T-helper 17 cell (primary cell): ENCODE measurements at places on chromosomes 11 and 22. TPM values are rescaled to one million over a fixed set of nuclear protein-coding genes. Genes with fewer than 3 reads are reported as not detected.

- peaks cover 5% of the 10 kb centered on the region for H3K36me3 ChIP-seq
- H3K27me3 ChIP-seq = no peaks in the 10 kb centered on the region
- H3K4me1 ChIP-seq = peaks cover 55% of the 10 kb centered on the region
Measured at GRCh38 chr11:65551572-65552387, 6.4 kb downstream of the LTBP3 start.

CNGA4 gene
- 0.23 TPM for total RNA-seq

DNA sequence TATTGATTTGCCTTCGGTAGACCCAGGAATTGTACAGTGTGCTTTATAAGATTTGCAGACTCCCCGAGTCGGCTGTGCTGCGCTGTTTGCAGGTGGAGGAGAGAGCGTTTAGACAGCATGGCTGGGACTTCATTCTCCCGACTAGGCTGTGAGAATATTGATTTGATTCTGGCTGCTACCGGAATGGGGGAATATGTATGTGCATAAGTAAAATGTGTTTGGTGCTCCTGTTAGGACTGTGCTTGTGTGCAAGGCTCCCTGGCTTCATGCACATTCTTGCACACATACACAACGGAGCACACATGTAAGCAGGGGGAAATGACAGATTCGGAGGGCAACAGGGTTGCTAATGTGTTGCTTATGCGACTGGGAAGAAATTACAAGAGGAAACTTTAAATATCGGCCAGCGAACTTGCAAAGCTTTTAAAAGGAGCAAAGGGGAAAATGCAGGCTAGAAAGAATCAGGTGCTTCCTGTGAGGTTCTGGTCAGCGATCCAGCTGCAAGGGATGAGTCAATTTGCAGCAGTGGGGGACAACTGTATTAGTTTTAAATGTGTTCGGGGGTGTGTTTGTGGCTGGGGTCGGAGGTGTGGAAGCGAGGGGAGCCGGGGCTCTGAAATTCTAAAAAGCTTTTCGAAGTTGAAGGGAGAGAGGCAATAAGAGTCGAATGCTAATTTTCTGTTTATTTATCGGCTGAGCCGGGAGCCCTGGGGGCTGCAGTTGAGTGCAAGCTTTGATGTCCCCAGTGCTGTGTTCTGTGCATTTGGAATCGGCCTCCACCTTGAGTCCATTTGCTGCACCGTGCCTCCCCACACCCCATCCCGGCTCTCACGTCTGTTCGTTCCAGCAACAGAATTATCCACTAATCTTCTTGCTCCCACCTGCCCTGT lies 731 bp downstream of the NTM start:
- no peak overlapping the region for H3K27ac ChIP-seq
- no peaks in the 10 kb centered on the region for H3K27me3 ChIP-seq
- H3K4me3 ChIP-seq = no peak overlapping the region
- no peaks in the 10 kb centered on the region for H3K4me1 ChIP-seq

- H3K4me3 ChIP-seq = no peak overlapping the region
- peaks cover 14% of the 10 kb centered on the region for H3K36me3 ChIP-seq
- H3K4me1 ChIP-seq = peaks cover 27% of the 10 kb centered on the region
- H3K27me3 ChIP-seq = no peaks in the 10 kb centered on the region
Measured at GRCh38 chr22:21974058-21974649, 8.4 kb downstream of the TOP3B start.

- peaks cover 13% of the 10 kb centered on the region for H3K36me3 ChIP-seq
- peak overlapping the region; percentile 81 for H3K4me3 ChIP-seq
- no peak for DNase-seq
- peaks cover 21% of the 10 kb centered on the region for H3K4me1 ChIP-seq
- peaks cover 73% of the 10 kb centered on the region for H3K27me3 ChIP-seq
Measured at GRCh38 chr11:125163431-125164063, 1.0 kb upstream of the PKNOX2 start.

GP1BB gene
- total RNA-seq = 113 TPM

HTR3B gene
- not detected for total RNA-seq

DNA sequence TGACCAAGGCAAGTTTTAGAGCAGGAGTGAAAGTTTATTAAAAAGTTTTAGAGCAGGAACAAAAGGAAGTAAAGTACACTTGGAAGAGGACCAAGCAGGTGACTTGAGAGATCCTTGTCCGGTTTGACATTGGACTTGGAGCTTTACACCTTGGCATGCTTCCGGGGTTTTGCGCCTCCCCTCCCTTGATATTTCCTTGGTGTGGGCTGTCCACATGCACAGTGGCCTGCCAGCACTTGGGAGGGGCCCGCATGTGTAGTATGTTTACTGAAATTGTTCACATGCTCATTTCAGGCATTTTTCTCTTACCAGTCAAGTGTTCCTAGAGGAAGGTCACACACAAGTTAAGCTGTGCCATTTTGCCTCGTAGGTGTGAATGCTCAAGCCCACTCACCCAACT lies 19.0 kb upstream of the THRSP start:
- H3K4me1 ChIP-seq = peaks cover 18% of the 10 kb centered on the region
- peaks cover 10% of the 10 kb centered on the region for H3K27me3 ChIP-seq
- H3K4me3 ChIP-seq = no peak overlapping the region
- H3K36me3 ChIP-seq = no peaks in the 10 kb centered on the region
- DNase-seq = no peak

ACTN3 gene
- not detected for total RNA-seq

C11orf16 gene
- not detected for total RNA-seq

DNA sequence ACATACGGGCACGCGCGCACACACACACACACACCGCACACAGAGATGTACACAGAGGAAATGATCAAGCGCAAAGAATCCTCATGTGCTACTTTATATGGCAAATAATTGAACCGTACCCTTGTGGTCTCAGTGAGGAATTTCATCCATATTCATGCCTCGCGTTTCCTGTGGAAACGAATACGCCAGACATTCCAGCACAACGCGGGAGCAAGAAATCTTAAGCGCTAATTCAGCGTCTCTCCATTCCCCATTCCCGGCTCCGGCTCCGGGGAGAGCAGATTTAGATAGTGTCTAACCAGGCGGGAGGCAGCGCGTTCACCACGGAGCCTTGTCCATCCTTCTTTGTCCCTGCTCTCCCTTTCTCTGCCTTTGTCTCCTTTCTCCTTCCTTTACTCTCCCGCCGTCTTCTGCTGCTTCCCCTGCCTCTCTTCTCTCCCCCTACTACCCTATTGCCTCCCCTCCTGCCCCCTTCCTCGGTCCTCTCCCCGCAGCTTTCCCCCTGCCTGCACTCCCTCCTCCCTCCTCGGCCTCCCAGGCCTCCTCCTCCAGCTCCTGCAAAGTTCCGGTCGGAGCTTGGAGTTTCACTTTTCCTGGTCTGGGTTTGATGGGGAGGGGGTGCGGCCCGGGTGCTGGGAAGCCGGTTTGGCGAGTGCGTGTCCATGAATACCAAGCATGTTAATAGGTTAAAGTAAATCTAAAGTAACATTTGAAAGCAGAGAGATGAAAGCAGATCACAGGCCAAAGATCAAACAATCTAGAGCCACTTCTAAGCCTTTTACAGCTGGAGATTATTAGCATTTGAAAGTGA lies 579.3 kb downstream of the BUD13 start:
- no peak overlapping the region for H3K27ac ChIP-seq
- no peak for DNase-seq
- peaks cover 4% of the 10 kb centered on the region for H3K4me1 ChIP-seq
- H3K27me3 ChIP-seq = peaks cover 66% of the 10 kb centered on the region

DNA sequence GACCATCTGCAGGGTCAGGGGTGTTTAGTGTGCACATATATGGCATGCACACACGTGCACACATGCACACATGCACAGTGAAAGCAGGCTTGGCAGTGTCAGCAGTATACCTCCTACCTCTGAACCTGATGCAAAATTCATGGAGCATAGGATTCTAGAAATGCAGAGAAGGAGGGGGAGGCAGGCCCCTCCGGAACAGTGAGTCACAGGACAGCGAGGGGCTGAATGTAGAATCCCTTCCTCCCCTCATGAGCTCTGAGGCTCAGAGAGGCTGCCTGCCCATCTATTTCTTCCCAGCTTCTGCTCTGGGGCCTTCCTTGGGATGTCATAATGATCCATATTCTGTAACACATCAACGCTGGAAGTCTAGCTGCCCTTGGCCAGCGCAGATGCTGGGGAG lies 66.7 kb upstream of the NECTIN1 start:
- no peak overlapping the region for H3K27ac ChIP-seq
- peaks cover 84% of the 10 kb centered on the region for H3K27me3 ChIP-seq
- H3K4me1 ChIP-seq = peaks cover 2% of the 10 kb centered on the region
- DNase-seq = no peak
- no peak overlapping the region for H3K4me3 ChIP-seq

DNA sequence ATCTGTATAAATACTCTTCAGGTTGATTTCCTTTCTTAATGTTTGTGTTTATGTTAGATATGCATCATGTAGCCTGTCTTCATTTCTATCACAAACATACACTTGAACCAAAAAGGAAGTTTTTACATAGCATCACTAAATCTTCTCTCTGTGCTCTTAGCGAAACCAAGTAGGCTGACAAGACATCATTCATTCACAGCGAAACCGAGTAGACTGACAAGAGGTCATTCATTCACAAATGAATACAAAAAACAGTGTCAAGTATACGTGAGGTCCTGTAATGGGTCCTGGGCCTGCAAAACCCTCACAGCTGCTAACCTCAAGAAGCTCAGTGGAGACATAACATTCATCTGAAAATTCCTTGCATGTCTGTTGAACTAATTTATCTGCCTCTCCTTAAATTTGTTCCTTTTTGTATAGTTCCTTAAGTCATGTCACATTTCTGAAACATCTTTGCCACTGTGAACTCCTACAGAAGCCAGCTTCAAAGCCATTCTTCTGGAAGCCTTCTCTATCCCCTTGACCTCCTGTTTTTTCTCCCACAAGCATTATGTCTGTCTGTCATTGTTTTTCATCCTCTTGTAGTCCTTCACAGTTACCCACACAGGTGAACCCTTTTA lies 9.8 kb upstream of the HBE1 start:
- no peak overlapping the region for H3K27ac ChIP-seq
- DNase-seq = no peak
- peaks cover 6% of the 10 kb centered on the region for H3K27me3 ChIP-seq
- no peak overlapping the region for H3K4me3 ChIP-seq
- H3K4me1 ChIP-seq = no peaks in the 10 kb centered on the region

DNA sequence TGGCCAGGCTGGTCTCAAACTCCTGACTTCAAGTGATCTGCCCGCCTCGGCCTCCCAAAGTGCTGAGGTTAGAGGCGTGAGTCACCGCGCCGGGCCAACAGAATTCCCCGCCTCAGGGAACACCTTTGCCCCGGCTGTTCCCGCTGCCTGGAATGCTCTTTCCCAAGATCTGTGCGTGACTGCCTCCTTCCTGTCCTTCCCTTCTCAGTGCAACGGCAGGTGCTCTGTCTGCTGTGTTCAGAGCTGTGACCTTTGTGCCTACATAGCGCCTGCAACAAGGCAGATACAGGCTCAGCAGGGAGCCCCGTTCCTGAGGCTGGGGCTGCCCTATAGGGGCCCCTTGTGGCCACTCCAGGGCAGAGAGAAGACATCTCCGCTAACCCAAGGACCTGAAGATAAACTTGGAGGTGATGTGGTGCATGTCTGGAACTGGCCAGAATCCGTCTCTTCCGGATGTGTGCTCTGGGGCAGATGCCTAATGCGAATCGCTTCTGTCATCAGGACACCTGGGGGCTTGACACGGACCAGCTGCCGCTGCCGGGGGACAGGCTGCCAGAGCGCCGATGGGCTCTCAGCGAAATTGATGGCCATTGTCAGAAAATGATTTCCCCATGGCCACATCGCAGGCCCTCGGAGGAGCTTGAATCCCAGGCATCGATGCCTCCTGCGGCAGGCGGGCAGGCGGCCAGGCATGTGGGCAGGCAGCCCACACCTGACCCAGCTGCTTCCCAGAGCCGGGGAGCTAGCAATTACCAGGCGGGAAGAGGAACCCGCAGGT lies 43.5 kb upstream of the TCF20 start:
- H3K27ac ChIP-seq = peak overlapping the region; percentile 93
- DNase-seq = no peak
- peaks cover 32% of the 10 kb centered on the region for H3K4me1 ChIP-seq
- H3K36me3 ChIP-seq = peaks cover 2% of the 10 kb centered on the region

CARNS1 gene
- 7.5 TPM for total RNA-seq

DNA sequence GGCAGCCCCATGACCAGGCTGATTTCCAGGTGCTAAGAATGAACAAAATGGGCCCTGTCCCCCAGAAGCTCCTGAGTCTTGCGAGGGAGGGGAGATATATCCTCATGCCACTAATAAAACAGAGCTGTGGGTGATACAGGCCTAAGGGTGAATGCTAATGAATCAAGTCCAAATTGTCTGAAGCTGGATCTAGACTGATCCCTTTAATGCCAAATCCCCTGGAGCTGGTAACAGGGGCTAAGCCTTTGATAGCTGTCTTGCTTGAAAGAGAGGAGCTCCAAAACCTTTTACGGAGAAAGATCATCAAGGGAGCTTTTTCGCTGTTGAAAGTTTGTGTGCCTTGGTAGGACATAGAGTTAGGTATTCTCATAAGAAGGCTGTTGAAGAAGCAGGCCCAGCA lies 79.7 kb downstream of the PPFIBP2 start:
- peak overlapping the region; percentile 67 for H3K27ac ChIP-seq
- peaks cover 2% of the 10 kb centered on the region for H3K36me3 ChIP-seq
- DNase-seq = no peak
- H3K4me1 ChIP-seq = peaks cover 29% of the 10 kb centered on the region
- peak overlapping the region; percentile 3 for H3K4me3 ChIP-seq
- no peaks in the 10 kb centered on the region for H3K27me3 ChIP-seq
